Stimulated activated CD4-positive, alpha-beta T cell treated with anti-CD3 and anti-CD28 coated beads, TNF-alpha, amount 100 ng/mL, for 1 hour (primary cell): ENCODE measurements at places on chromosomes 3 and 15.

DNA sequence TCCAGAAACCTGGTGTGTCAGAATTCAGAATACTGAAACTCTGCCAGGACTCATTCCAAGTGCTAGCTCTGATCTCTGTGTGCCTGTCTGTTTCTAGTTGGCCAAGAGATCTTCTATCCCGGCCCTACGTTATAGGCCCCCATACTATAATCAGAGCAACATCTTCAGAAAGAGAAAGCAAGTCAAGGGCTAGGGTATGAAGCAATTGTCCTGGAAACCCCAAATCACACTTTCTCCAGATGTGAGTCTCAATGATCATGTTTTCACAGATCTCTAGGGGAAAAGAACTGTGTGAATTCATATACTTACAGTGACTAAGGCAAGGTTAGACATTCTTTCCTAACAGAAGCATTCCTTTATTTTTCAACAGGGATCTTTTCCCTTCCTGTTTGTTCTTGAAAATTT lies 309.7 kb downstream of the SLC9A9 start:
- DNase-seq = no peak

DNA sequence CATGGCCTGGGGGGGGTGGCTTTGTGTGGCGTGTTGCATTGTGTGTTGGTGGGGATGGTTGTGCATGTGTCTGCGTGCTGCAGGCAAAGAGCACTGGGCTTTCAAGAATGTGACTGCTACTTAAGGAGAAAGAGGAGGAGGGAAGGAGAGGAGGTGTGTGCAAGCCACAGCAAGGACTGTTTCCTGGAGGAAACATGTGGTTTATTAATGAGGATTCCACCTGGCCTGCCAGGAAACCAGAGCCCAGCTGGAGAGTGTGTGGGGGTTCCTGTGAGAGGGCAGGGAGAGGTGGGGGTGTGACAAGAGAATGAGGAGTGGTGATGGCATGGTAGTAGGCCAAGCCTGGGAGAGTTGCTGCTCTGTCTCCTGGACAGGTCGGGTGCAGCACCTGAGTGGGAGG lies 258.1 kb upstream of the ROPN1 start:
- no peak for DNase-seq

DNA sequence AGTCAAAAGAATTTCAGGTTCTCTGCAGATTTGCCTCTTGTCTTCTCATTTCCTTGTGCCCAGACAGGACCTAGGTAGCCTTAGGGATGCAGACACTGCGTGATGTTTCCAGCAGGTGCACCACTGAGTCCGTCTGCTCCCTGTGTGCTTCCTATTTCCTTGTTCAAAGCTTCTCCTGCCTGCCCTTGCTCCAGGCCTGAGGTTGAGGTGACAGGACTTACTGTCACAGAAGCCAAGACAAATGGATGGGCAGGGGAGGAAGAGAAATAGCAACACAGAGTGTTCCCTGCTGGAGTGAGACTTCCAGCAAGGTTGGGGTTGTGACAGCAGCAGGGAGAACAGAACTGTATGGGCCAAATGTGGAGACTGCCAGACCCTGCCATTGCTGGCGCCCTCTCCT lies 199.4 kb downstream of the MYRIP start:
- DNase-seq = no peak

- DNase-seq = no peak
Measured at GRCh38 chr15:47431501-47431900, 285.8 kb upstream of the SEMA6D start.

DNA sequence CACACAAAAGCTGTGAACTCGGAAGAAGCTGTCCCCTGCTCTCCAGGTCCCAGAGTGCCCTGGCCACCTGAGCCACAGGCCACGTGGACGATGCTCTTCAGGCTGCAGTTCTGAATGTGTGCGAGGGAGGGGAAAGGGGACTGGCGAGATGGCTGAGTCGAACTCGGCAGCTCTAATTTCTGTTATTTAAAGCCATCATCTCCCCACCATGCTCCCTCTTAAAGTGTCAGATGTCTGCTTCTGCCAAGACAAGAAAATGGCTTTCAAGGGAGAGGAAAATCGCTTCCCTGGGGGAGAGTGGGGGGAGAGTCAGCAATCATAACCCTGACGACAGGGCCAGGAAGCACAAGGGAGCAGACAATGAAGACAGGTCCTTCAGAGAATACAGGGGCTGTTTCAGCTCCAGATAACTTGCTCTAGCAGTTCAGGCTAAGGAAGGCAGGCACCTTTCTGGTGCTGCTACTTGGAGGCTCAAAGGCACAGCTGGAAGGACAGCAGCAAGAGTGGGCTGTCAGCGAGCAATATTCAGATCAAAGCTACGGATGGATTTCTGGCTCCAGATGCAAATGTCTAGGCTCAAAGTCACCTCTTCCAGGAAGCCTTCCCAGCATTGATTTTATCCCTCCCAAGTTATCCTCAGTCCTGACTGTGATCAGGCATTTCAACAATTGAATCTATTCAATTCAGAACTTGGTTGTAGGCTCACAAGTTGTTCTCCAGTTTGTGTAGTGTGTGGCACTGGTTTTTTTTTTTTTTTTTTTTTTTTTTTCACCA lies 15.5 kb upstream of the CCDC33 start:
- DNase-seq = no peak

DNA sequence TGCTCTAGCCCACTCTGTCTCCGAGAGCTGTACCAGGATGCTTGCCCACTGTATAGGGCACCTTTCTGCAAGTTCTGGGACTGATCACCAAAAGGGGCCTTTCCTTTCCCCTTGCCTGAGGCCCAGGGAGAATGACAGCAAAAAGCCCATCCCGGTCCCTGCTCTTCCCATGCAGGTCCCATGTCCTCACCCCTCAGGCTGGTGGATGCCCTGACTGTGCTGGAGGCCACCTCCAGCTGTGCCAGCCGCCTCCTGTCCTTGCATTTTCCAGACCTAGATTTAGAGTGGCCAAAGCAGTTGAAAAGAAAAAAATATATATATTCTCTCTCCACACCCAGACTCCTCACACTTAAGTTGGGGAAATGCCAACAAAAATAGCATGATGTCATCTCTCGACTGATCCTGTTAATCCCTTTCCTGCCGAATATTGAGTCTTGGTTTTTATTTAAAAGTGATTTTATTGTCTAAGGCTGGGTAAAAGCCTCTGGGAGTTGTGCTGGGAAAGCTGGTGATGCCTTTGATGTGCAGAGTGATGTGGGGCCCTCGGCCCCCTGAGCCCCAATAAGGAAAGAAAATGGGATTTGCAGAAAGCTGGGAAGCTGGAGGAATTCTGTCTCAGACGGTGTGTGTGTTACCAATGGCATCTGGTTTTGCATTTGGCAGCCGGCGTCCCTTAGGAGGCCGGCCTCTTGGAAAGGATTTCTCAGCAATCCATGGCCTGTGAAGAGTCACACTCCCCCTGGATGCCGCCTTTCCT lies 29.3 kb upstream of the TPM1 start:
- DNase-seq = no peak
